Activated CD8-positive, alpha-beta memory T cell treated with anti-CD3 and anti-CD28 coated beads for 1 hour (primary cell): ENCODE measurements at places on chromosomes 4 and X.

- DNase-seq = no peak
Observed at GRCh38 chr4:20318001-20318908, 66.5 kb downstream of the SLIT2 start.

DNA sequence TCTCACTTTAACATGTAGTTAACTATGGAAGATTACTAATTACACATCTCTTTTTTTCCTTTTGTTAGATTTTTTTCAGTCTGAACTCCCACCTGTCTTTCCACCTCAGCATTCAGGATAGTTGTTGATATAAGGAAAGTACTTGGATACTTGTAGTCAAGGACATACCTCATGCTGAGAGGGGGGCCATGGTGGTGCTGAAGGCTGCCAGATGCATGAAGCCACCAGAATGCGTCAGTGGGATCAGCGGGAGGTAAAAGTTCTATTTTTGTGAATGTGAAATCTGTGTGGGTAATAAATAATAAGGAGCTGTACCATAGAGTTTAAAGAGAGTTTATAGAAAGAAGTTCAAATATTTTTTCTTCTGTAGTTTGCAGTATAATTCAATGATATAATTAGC is 13.1 kb upstream of the NDST4 start:
- no peak for DNase-seq

- no peak for DNase-seq
Observed at GRCh38 chrX:22526339-22526738, 253.6 kb downstream of the CBLL2 start.

GRCh38 chr4:4662230-4662629 is 120.4 kb upstream of the STX18 start:
- DNase-seq = no peak

- DNase-seq = no peak
Observed at GRCh38 chr4:41977709-41978108, 3.8 kb upstream of the DCAF4L1 start.

- no peak for DNase-seq
Observed at GRCh38 chr4:111837761-111838160, 307.5 kb upstream of the FAM241A start.

DNA sequence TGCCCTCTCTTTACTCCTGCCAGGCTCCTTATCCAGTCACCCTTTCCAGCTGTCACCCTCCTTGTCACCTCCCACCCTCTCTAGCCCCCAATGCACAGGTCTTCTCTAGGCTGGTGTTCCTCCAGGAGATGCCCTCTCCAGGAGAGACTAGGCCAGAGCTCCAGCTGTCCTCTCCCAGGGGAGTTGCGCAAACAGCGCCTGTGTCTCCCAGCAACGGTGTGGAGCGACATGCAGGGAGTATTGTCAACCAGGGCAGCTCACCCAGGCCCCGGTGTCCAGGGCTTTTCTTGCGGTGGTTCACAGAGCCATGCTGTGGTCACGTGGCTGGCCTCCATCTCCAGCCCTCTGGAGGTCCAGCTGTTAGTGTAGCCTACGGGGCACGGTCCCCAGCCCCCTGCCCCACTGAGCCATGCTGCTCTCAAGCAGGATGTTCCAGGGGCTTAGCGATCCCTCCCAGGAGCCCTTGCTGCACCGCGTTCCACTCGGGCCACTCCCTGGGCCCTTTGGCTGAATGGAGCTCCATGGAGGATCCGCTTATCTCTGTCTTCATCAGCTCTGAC is 34.8 kb downstream of the CCNQ start:
- DNase-seq = no peak

GRCh38 chrX:26522501-26522900 is 306.5 kb downstream of the MAGEB5 start:
- DNase-seq = no peak

- no peak for DNase-seq
Observed at GRCh38 chr4:18105030-18106011, 83.8 kb upstream of the LCORL start.

- DNase-seq = no peak
Observed at GRCh38 chr4:2044119-2044485, 15.0 kb upstream of the NAT8L start.

GRCh38 chr4:24922416-24922815 is 9.6 kb upstream of the CCDC149 start:
- no peak for DNase-seq

DNA sequence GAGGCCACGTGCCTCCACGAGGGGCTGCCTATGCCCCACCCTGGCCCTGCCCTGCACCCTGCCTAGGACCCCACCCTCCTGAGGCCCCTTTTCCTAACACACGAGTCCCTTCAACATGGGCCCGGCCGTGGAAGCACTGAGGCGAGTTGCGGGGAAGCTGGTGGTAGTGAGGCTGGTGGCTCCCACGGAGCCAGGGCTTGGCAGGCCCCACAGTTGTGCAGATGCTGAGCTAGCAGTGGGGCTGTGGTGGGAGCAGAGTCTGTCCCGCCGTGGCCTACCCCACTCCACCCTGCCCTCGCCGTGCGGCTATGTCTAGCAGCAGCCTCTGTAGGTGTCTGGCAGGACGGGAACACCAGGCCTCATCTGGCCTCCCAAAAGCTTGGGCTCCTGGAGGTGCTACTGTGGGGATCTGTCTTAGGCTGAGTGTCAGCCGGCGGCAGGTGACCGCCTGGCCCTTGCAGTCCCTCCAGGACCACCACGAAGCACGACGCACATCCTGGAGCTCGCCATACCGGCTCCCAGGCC is 18.8 kb downstream of the TACC3 start:
- no peak for DNase-seq

- DNase-seq = peak; percentile 73
Observed at GRCh38 chrX:41333003-41333743, 789 bp upstream of the DDX3X start.

GRCh38 chr4:75566911-75567310 is 11.0 kb downstream of the ODAPH start:
- no peak for DNase-seq

DNA sequence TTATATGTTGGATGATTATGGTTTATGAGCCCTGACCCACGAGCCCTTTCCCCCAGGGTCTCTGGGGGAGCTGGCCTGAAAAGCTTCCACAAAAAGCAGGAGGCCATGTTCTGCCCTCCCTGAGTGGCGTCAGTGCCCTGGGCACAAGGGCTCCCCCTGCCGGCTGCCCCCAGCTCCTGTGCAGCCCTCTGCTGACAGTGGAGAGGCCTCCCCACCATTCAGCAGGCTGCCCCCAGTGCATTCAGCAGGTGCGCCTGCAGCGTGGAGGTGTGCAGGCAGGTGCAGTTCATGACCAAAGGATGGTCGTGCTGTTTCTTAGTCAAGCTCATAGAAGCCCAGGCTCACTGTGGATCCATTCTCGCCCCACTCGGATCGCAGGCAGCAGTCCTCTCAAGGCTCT is 12.5 kb upstream of the S100P start:
- no peak for DNase-seq

- DNase-seq = no peak
Observed at GRCh38 chr4:182918791-182919302, 1.7 kb upstream of the DCTD start.

GRCh38 chrX:155215443-155216178 is 649 bp upstream of the VBP1 start:
- DNase-seq = no peak

- no peak for DNase-seq
Observed at GRCh38 chrX:105738162-105738561, 84.2 kb upstream of the NRK start.

- no peak for DNase-seq
Observed at GRCh38 chr4:152585023-152585441, 49.1 kb upstream of the FBXW7 start.

DNA sequence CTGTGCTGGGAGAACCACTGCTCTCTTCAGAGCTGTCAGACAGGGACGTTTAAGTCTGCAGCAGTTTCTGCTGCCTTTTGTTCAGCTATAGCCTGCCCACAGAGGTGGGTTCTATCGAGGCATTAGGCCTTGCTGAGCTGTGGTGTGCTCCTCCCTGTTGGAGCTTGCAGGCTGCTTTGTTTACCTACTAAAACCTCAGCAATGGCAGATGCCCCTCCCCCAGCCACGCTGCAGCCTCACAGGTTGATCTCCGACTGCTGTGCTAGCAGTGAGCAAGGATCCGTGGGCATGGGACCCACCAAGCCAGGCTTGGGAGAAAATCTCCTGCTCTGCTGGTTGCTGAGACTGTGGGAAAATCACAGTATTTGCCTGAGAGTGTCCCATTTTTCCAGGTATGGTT is 133.8 kb upstream of the UBQLN2 start:
- DNase-seq = no peak

DNA sequence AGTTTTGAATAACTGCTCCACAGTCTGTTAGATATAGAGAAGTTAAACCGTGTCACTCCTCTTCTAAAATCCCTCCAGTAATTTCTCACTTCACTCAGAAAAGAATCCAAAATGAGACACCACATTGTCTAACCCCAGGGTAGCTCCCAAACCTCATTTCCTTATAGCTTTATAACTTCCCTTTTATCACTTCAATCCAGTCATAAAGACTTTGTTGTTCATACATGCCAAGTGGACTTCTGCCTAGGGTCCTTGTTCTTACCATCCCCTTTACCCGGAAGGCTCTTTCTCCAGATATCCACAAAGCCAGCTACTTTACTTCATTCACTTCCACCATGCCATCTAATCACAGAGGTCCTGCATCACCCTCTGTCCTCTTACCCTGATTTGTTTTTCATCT is 156.2 kb downstream of the GABRB1 start:
- DNase-seq = no peak
